ENCODE measurements at places on chromosomes 3 and 15.

DNA sequence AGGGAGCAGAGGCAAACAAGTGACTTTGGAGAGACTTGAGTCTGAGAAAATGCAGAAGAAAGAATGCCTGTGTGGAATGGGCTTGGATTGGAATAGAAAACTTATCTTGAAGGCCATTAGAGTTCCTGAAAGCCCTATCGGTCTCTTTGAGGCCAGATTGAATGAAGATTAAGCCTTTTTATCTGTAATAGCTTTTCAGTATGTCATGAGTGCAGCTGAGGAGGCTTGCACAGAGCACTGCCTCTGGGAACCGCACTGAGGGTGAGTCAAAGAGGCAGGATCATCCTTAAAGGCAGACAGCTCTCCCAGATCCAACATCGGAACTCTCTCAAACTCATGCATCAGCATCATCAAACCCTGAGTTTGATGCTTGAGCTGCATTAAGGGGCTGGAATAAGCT, 515.2 kb downstream of the NTRK3 start:
- no peak for DNase-seq

- no peak for DNase-seq
These were observed 88.7 kb upstream of the POMGNT2 start for GRCh38 chr3:43194490-43195114.

DNA sequence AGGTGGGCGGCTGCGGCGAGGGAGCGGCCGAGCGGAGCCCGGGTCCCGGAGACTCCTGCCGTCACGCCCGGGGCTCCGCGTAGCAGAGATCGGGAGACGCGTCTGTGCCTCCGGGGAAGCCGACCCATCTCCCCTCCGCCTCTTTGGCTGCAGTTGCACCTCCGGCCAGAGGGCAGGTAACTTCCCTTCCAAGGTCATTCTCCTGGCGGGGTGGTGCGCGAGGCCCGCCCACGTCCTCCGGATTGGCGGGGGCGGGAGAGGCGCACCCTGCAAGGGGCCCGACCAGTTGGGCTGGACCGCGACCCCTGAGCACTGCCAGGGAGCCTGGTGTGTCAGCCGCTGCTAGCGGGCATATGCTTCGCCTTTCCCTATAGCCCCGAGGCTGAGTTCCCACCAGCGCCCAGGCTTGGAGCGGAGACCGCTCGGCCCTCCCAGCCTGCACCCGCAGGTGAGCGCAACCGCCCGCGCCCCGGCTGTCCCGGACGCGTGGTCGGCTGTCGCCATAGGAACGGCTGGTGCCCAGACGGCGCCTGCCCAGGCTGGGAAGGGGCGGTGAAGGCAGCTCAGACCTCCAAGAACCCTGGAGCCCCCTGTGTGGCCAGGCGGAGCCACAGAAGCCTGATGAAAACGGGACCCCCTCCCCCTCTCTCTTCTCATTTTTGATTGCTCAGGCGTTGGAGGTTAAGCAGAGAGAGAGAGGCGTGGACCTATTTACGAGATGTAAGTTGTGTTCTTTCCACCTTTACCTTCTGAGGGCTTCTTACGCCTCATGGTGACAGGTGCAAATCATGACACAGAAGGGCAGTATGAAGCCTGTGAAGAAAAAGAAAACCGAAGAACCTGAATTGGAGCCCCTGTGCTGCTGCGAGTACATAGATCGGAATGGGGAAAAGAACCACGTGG, 453 bp downstream of the ZDHHC23 start:
- DNase-seq = no peak

DNA sequence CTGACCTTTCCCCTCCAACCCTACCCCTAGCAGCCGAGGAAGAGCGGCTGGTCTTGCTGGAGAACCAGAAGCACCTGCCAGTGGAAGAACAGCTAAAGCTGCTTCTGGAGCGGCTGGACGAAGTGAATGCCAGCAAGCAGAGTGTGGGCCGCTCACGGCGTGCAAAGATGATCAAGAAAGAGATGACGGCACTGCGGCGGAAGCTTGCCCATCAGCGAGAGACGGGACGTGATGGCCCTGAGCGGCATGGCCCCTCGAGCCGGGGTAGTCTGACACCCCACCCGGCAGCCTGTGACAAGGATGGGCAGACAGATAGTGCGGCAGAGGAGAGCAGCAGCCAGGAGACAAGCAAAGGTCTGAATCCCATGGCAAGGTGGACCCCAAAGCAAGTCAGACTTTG, 6.2 kb upstream of the OGG1 start:
- no peak for DNase-seq

GRCh38 chr3:119585856-119586570, 6.7 kb downstream of the ADPRH start:
- no peak for DNase-seq
